ENCODE measurements at places on chromosomes 12 and 14. TPM values are rescaled to one million over a fixed set of nuclear protein-coding genes. Genes with fewer than 3 reads are reported as not detected.

Gene IL31
- total RNA-seq, result not detected

Gene CELA1
- 0.73 TPM for total RNA-seq

Gene LHX5
- not detected for total RNA-seq

Gene KRT7
- not detected for total RNA-seq

Gene HVCN1
- total RNA-seq, result 6.4 TPM

Gene FAIM2
- 0.17 TPM for total RNA-seq

Gene SMIM41
- total RNA-seq, result not detected

Gene FBXO21
- total RNA-seq, result 47.8 TPM

Gene SCNN1A
- total RNA-seq, result 1.3 TPM

Gene LRRK2
- 0.76 TPM for total RNA-seq

Gene ENDOU
- total RNA-seq, result not detected

- DNase-seq, result no peak
- no peak overlapping the region for H3K27ac ChIP-seq
- H3K27me3 ChIP-seq, result no peaks in the 10 kb centered on the region
- no peaks in the 10 kb centered on the region for H3K36me3 ChIP-seq
- H3K4me3 ChIP-seq, result no peak overlapping the region
Measured at GRCh38 chr14:31080056-31080455, 53.9 kb upstream of the STRN3 start.

- H3K27ac ChIP-seq, result no peak overlapping the region
- H3K36me3 ChIP-seq, result peaks cover 5% of the 10 kb centered on the region
- no peaks in the 10 kb centered on the region for H3K4me1 ChIP-seq
- DNase-seq, result no peak
- H3K27me3 ChIP-seq, result no peaks in the 10 kb centered on the region
Measured at GRCh38 chr12:56236091-56236490, 6.2 kb downstream of the SLC39A5 start.

DNA sequence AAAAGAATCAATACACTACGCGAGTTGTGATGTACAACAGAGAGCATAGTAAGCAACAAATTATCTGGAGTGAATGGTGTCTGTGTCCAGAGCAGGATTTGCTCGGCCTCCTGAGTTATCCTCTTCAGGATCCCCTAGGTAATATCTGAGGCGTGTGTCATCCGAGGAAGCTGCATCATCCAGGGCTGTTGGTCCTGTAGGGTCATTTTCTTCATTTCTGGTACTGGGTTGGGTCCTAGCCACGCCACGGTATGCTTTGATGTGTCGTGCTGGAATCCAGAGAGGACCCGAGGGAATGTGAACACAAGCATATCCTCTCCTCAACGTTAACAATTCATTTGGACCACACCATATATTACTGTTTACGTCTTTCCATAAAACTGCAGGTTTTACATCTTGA, 19.0 kb upstream of the CLEC4E start:
- H3K4me3 ChIP-seq, result no peak overlapping the region
- no peaks in the 10 kb centered on the region for H3K27me3 ChIP-seq
- H3K4me1 ChIP-seq, result no peaks in the 10 kb centered on the region
- no peaks in the 10 kb centered on the region for H3K36me3 ChIP-seq
- H3K27ac ChIP-seq, result no peak overlapping the region
- DNase-seq, result no peak

GRCh38 chr12:14126692-14127091, 145.3 kb upstream of the GRIN2B start:
- H3K4me3 ChIP-seq, result no peak overlapping the region
- H3K36me3 ChIP-seq, result no peaks in the 10 kb centered on the region
- H3K4me1 ChIP-seq, result no peaks in the 10 kb centered on the region
- no peak overlapping the region for H3K27ac ChIP-seq

DNA sequence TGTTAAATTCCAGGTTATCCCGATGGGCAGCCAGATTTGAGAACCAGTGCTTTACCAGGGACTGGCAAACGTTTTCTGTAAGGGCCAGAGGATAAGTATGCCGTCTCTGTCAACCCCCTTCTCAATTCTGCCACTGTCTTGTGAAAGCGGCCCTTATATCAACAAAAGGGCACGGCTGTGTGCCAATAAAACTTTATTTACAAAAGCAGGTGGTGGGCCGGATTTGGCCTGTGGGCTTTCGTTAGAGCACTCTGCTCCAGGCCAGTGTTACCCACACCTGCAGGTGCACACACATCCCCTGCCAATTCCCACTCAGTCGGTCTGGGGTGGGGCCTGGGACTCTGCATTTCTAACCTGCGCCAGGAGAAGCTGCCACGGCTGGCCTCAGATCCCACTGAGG, 111.2 kb downstream of the RFLNA start:
- H3K27me3 ChIP-seq, result no peaks in the 10 kb centered on the region
- peaks cover 3% of the 10 kb centered on the region for H3K36me3 ChIP-seq
- no peak overlapping the region for H3K27ac ChIP-seq
- no peaks in the 10 kb centered on the region for H3K4me1 ChIP-seq

DNA sequence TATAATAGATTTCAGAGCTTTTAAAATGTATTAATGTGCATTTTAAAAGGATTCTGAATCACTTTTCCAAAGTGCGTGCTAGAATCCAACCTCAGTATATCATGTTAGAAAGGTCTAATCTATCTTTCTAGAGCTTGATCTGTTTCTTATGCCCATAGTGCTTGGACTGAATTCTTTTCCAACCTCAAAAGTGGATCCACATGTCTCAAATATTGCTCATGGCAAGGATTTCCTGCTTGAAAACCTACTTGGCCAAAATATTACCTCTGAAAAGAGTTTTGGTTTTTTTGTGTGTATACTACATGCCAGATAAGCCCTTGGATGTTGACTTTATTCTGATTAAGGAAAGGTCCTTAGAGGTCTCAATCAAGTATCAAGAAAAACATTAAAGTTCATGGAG, 16.9 kb upstream of the SLC6A15 start:
- H3K4me1 ChIP-seq, result no peaks in the 10 kb centered on the region
- no peak overlapping the region for H3K27ac ChIP-seq
- no peak for DNase-seq
- H3K36me3 ChIP-seq, result no peaks in the 10 kb centered on the region
- no peak overlapping the region for H3K4me3 ChIP-seq
